ENCODE measurements at places on chromosomes 2 and 18. TPM values are rescaled to one million over a fixed set of nuclear protein-coding genes. Genes with fewer than 3 reads are reported as not detected.

Gene RALB
- 35.1 TPM for total RNA-seq

Gene TCF4
- total RNA-seq: 84.6 TPM

Gene MAP4K3
- 97.2 TPM for total RNA-seq

Gene LAMA1
- total RNA-seq: 14.5 TPM

Gene COL3A1
- total RNA-seq: 3,024 TPM

Gene SPATA3
- total RNA-seq: not detected

Gene ABCG5
- not detected for total RNA-seq

Gene SLC25A12
- total RNA-seq: 21.3 TPM

Gene MAPK4
- total RNA-seq: under 0.01 TPM

Gene TSPYL6
- total RNA-seq: not detected

GRCh38 chr2:25207078-25207545 lies 38.7 kb upstream of the POMC start:
- no peak for DNase-seq

- no peak for DNase-seq
Observed at GRCh38 chr2:170298861-170299429, 121.0 kb downstream of the MYO3B start.

DNA sequence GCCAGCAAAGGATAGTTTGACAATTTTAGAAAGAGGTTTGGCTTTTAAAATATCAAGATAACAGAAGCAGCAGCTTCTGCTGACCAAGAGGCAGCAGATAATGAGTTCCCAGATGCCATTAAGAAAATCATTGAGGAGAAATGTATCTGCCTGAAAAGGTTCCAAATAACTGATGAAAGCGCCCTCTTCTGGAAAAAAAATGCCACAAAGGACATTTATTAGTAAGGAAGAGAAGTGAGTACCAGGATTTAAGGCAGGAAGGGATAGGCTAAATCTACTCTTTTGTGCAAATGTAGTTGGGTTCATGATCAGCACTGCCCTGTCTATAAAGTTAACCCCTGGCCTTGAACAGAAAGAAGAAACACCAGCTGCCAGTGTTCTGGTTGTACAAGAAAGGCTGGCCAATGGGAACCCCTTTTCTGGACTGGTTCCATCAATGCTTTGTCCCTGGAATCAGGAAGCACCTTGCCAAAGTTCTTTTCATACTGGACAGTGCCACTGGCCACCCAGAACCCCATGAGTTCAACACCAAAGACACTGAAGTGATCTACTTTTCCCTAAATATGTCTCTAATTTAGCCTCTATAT lies 40.6 kb downstream of the DHX57 start:
- DNase-seq: peak; percentile 40

DNA sequence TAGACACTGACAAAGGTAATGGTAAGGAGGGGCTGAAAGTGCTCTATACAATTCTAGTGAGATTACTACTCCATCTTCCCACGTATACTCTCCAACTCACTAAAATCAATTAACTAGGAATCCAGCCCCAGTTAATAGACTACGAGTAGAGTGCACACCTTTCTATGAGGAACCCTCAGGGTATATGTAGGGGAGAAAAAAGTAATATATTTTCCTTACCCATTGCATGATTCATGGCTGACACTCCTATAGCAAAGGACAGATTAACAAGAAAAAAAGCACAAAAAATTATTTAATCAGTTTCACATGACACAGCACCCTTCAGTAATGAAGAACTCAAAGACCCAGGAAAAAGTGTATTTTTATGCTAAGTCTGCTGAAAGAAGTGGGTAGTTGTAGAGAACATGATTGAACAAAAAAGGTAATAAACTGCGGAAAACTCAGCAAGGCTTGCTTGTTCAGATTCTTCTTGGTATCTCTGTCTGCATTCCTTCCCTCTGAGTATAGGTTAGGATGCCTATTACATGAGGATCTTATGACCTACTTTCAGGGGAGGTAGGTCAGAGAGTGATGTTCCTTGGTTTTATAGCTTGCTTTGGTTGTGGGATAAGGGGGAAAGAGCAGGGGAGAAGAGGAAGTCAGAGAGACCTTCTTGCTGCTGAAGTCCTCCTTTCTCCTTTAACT lies 342.0 kb upstream of the DLGAP1 start:
- no peak for DNase-seq

DNA sequence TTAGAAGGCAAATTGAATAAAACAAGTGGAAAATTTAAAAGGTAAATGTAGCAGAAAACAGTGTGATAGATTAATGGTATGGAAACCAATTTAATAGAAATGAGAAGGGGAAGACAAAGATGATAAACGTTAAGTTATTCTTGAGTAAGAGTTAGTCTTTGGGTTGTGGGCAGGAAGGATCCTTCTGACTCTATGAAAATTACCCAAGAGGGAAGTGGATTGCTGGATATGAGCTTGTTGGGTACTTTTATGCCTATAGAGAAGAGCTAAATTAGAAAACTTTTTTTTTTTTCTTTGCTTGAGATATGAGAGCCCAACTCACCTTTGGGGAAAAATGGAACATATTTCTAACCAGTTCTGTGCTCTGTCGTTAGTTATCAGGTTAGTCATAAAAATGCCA lies 144.0 kb downstream of the LDLRAD4 start:
- no peak for DNase-seq

- no peak for DNase-seq
Observed at GRCh38 chr2:51158251-51158650, 126.3 kb upstream of the NRXN1 start.

DNA sequence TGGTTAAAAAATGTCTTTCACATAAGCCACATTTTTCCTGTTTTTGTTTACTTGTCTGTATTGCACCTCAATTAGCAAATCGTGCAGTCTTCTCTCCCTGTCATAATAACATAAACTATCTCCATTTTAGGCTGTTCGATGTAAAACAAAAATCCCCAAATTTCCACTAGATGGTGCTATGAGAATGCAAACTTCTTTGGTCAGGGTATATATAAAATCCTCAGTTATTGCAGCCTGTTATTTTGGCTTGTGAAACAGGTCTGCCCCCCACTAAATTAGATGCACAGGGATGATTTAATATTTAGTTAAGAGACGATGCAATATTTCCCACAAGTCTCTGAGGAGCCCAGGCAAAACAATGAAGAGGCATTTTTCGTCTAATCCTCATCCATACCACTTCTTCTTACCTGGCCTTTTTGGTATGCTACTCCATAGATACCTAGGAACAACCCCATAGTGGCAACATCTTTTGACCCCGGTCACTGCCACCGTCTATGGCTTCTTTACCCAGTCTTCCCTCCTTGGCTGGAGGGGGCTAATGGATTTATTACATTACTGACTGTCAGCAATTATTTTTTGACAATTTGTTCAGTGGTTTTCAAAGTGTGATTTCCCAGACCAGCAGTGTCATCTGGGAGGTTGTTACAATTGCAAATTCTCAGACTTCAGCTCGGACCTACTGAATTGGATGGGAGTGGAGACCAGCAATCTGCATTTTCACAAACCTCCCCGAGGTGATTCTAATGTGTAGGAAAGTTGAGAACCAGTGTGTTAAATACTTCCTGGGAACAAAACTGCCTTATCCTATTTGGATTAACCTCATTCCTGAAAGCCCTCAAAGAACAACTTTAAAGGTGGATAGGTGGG lies 117.4 kb upstream of the CWC22 start:
- DNase-seq: peak; percentile 68

GRCh38 chr2:207421671-207422070 lies 108.1 kb upstream of the CREB1 start:
- no peak for DNase-seq

DNA sequence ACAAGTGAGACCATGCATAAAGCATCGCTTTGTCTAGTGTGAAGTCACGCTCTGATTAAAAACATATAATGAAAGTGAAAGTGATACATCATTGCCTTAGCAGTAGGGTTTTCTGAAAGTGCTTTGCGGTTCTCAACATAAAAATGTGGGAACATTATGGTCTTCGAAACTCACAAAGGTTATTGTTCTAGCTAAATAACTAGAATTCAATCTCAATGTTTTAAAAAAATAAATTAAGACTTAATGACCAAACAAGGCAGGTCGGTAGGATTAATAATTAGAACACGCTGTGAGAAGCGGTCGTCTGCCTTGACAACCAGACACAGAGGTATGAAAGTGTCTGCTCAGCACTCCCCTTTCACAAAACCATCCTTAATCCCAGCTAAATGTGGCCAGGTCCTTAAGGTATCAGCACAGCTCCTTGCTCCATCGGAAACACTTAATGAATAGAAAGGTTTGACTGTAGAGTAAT lies 42.2 kb downstream of the KLHL14 start:
- DNase-seq: peak; percentile 20

DNA sequence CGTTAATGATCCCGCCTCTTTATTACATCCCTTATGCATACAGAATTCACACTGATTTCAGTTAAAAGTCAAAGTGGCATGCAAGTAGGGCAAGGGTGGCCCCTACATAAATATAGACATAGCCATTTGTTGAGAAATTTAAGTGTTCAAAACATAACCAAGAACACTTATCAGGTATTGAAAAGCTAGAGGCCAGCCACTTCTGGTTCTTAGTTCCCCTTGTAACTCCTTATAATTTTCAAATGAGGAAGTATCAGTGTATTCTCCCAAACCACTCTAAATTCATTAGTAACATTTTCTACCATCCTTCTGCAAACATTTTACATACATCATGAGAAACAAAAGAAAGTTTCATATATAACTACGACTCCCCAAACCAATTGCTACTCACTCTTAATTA lies 5.8 kb upstream of the ARL5A start:
- DNase-seq: no peak

DNA sequence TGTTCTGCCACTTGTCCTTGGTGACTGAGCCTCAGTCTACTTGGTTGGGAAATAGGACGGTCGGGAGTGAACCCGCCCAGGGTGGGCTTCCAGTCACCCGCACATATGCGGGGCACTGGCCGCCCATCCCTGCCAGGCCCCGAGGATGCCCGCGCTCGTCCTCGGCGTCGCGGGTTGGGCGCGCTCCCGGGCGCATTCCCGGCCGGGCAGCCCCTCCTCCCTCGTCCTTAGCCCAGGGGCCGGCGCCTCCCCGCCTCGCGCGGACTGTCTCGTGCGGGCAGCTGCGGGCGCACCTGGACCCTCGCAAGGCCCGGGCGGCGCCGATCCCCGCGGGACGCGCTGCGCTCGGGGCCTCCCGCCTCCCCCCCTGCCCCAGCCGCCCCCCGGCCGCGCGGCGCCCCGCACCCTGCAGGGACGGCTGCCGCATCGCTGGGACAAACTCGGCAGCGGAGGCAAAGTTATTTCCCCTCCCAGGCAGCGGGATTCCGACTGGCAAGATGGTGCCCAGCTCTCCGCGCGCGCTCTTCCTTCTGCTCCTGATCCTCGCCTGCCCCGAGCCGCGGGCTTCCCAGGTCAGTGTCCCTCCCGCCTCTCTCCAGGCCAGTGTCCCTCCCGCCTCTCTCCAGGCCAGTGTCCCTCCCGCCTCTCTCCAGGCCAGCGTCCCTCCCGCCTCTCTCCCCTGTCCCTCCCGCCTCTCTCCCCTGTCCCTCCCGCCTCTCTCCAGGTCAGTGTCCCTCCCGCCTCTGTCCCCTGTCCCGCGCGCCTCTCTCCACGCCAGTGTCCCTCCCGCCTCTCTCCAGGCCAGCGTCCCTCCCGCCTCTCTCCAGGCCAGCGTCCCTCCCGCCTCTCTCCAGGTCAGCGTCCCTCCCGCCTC lies at the start of gene FBLN7:
FBLN7 (plus strand) TSS at position 227 of the 874 bp plus-strand sequence; CDS start at position 498, 271 bp downstream.
- no peak for DNase-seq

- no peak for DNase-seq
Observed at GRCh38 chr18:8052237-8052701, 485.2 kb downstream of the PTPRM start.

DNA sequence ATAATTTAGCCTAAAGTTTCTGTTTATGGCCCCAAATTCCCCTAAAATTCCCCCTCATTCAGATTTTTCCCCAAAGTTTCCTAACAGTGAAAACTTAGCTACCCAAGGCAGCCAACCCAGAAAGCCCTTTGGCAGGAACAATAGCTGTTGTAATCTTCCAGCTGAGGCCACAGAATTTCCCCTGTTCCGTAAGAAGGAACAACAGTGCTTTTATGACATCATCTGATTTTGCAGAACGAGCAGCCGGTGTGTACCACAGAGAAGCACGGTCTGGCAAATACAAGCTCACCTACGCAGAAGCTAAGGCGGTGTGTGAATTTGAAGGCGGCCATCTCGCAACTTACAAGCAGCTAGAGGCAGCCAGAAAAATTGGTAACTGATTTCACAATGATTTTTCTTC lies 6.3 kb downstream of the TNFAIP6 start:
- no peak for DNase-seq
